ENCODE measurements at places on chromosomes 2 and 18.

DNA sequence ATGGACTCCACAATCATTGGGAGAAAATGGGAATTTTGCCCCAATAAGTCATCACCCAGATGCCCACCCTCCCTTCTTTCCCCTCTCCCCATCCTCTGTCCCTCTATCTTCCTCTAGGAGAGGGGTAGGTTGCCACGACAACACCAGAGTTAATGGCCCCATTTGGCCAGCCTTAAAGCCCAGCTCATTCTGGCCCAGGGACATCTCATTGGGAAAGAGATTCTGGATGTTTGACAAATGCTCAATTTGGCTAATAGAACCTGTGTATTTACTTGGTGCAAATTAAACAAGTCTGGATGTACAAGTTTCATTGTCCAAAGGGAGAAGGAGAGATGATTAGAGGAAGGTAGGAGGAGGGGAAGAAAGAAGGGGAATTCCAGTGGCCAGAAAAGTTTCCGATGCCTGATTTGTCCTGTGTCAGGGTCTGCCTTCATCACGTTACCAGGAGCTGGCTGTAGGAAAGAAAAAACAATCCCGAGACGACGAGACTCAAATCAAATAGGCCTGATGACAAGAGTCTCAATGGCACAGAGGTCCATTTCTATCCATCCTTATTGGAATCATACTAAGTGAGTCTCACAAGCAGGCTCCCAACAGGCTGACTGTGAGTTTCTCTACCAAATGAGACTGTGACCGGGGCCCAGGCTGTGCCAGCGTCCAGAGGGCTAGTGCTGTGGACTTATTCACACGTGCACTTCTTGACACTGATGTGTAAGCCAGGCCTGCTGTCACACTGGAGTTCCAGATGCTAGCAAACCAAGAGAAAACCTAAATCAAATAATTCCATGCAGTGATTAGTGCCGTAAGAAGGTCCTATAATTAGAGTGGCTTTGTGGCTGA lies 265.2 kb upstream of the APCDD1 start:
- no peak for DNase-seq

DNA sequence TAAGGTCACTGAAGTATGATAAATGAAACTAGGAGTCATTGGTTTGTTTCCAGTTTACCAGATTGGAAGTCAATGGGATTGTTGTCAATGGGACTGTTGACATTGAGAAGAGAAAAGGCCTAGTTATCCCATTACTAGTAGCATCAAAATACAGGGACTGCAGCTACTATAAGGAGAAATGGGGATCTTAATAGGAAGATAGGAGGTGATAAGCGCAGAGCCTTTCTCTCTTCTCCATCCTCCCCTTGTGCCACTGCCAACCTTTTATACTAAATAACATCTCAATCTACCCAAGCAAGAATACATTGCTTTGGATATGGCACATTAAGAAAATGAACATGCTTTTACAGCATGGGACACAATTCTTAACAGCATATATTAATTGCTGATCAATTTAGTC lies 10.5 kb upstream of the BBS5 start:
- DNase-seq, result no peak

DNA sequence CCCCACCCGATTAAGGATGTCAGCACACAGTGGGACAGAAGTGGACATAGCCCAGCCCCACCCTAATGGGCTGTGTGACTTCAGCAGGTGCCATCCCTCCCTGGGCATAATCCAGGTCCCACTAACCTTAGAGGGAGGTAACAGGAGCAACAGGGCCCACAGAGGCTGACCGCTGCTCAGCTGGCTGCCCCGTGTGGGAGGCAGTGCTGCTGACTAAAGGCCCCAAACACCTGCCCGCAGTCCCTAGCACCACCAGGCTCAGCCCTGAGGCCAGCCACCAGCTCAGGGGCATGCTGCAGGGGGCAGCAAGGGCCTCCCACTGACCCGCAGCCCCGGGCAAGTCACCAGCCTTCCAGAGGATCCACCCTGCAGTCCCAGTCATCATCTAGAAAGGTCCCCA lies 14.6 kb downstream of the BIN1 start:
- no peak for DNase-seq

DNA sequence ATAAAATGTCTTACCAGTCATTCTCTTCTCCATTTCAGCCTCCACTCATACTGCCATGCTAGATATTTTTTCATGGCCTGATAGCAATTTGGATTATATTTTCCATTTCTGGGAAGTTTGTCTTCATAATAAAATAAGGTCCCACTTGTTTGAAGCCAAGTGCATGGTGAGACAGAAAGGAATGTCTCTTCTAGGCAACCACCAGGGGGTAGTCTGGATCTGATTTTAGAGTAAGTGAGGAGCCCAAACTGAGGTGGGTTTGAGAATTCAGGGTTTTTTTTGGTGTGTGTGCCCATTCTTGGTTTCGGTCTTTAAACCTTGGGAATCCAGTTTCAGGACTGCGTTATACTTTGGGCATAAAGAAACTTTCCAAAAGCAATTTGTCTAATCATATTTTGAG lies 315.5 kb downstream of the RPRM start:
- DNase-seq, result no peak

- DNase-seq, result no peak
Measured at GRCh38 chr2:21372654-21373053, 248.9 kb downstream of the TDRD15 start.

DNA sequence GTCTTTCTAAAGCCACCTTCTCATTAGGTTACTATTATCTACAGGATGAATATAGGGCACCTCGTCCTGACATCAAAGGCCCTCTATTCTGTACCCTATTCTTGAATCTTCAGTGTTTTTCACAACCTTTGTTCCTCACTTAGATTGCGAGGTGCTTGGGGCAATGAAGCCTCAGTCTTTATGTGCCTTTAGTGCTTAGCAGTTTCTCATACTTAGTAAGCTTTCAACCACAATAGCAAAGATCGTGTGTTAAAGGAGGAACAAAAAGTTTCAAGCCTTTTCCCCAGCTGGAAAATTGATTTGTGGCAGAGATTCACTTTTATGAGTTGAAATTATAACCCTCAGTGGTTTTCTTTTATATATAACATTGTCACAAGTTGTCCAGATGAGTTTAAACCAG lies 226.9 kb downstream of the MYO3B start:
- no peak for DNase-seq

DNA sequence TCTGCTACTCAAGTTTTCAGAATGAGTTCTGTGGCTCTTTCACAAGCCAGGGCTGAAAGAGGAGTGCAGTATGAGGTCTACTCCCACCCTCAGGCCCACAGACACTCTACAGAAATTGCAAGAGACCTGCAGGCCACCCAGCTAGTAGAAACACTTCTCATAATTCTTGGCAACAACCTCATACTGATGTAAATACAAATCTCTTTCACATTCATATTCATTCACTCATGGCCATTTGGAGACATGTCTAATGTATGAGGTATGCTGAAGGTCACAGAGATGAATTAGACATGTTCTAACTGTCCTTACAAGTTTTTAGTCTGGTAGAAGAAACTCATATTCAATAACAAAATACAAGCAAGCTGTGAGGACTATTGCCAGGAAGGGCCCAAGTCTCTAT lies 83.8 kb upstream of the KLHL29 start:
- DNase-seq, result no peak

DNA sequence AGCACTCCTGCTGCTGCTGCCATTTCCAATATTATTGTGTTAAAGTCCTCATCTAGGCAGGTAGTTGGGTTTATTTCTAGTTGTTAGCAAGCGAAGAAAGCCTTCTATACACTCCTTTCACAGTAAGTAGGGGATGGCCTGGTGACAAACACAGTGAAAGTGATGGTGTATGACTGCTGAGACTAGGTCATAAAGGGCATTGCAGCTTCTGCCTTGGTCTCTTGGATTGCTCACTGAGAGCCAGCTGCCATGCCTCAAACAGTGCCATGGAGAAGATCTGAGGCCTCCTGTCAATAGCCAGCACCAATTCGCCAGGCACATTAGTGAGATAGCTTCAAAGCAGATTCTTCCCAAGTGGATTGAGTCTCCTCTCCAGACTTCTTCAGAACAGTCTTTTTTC lies 27.6 kb upstream of the MSTN start:
- no peak for DNase-seq

- DNase-seq, result no peak
Measured at GRCh38 chr18:44741511-44741910, 60.8 kb downstream of the SETBP1 start.

GRCh38 chr2:157627594-157628476 lies 829 bp downstream of the ACVR1C start:
- DNase-seq, result peak; percentile 2

DNA sequence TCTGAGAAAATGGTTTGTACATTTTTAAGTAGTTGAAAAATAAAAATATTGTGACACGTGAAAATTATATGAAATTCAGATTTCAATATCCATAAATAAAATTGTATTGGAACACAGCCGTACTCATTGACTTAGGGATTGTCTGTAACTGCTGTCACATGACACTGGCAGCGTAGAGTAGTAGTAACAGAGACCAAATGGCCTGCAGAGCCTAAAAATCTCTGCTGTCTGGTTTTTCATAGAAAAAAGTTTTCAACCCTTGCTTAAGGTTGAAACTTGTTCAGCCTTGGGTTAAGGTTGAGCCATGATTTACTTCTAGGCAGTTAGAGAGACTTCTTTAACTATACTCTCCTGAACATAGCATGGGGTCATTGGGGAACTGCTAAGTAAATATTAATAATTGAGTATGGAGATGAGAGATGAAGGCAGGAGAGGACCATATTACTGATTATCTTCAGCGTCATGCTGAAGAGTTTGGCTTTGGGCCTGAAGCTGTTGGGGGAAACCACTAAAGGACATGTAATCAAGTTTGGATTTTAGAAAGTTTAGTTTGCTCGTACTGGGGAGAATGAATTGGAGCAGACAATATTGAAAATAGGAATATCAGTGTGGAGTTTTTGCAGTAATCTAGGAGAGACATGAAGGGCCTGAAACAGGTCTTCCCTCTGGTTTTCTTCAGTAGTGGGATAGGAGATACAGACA lies 16.2 kb downstream of the EML4 start:
- no peak for DNase-seq

- no peak for DNase-seq
Measured at GRCh38 chr18:70132999-70133398, 72.5 kb downstream of the RTTN start.

DNA sequence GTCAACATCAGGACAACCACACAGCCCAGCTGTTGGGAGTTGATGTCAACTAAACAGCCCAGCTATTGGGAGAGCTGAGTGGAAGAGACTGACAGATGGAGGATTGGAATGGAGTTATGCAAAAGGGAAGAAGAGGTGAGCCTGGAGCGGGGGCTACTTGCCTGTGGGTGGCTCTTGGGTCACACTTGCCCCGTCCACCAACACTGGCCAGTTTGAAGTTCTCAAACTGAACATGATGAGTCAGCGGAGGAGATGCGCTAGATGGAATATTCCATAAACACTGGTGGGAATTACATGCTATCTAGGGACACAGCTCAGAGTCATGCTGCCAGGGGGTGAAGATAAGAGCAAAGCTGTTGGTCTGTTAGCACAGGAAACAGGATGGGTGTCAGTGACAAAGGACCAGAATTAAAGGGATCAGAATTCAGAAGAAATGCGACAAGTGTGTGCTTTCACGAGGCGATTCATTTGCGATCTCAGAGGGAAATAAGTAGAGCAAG lies 33.2 kb upstream of the AGAP1 start:
- no peak for DNase-seq

DNA sequence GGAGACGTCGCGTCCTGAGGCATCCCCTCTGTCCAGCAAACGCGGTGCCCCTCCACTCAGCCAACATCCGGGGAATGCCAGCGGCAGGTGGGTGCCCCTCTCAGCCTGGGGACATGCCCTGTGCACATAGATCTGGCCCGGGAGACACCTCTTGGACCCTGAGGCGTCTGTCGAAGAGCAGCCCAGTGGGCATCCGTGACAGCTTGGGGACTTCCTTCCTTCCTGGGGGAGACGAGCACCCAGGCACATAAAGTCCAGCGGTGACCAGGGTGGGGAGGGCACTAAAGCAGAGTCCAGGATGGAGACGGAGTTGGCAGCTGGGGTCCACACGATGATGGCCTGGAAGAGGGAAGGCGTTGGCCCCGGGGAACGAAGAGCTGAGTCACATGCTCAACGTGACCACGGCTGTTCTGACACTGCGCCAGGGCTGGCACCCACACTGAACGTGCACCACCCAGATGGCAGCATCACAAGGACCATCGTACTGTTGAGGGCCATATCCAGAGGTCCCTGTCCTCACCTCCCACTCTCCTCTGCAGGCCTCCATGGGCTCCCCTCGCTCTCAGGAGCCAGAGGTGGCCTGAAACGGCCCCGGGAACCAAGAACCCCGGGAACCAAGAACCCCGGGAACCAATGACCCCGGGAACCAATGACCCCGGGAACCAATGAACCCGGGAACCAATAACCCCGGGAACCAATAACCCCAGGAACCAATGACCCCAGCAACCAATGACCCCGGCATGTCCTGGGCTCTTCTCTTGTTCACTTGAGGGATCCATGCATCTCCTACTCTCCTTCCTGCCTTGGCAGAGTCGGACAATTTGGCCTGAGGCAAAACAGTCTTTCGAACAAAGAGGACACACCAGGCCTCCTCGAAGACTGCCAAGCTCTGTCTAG lies 22.6 kb downstream of the HDAC4 start:
- DNase-seq, result no peak

- DNase-seq, result no peak
Measured at GRCh38 chr2:224171226-224171625, 132.1 kb upstream of the SERPINE2 start.

- no peak for DNase-seq
Measured at GRCh38 chr2:29601321-29601720, 320.1 kb downstream of the ALK start.

DNA sequence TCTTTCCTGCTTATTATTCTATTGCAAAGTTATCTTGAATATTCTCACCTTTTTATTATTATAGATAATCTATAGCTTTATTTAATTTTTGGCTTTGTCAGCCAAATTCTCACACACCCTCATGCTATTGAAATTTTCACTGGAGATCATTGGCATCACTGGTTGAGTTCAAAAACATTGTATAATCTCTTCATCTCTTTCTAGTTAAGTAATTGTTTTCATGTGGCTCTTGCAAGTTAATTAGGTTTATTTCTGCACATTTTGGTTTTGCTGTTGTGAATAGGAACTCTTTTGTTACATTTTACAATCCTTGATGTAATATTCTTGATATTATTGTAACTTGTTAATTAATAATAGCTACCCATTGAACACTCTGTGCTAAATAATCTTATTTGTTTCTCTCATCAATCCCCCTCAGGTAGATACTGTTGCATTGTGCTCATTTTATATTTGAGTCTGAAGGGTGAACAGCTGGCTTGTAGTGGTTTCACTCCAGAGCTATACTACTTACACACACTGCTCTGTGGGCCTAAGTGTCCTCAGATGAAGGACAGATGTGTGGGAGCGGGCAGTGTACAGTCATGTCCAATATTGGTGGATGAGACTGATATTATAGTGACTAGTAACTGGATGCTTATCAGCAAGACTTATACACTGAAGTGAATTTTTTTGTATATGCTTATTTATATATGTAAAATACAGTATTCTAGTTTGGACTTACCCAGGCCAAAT lies 112.7 kb downstream of the LCLAT1 start:
- no peak for DNase-seq

- no peak for DNase-seq
Measured at GRCh38 chr2:56334622-56335021, 150.8 kb downstream of the CCDC85A start.

GRCh38 chr2:144830543-144830942 lies 310.6 kb upstream of the ZEB2 start:
- no peak for DNase-seq
